Fibroblast of skin of left quadriceps (primary cell): ENCODE measurements at places on chromosomes 6 and 20.

DNA sequence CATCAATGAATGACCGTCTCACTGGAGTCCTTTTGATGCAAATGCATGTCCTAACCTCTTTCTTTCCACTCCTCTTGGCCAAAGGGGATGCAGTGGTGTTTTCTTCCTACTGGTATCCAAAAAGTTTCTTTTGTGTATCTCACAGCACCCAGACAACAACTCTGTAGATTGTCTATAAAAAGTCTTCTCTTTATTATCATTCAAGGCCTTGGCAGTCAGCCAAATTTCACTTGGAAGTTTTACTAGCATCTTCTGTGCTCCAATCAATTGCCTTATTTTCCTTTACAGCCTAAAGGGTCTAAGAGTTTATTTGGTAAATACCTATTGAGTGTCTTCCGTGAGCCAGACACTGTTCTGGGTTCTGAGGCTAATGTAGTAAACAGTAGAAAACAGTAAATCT, 150.2 kb upstream of the RNF217 start:
- DNase-seq: no peak

GRCh38 chr20:58910473-58910872, 58.0 kb downstream of the GNAS start:
- no peak for DNase-seq

DNA sequence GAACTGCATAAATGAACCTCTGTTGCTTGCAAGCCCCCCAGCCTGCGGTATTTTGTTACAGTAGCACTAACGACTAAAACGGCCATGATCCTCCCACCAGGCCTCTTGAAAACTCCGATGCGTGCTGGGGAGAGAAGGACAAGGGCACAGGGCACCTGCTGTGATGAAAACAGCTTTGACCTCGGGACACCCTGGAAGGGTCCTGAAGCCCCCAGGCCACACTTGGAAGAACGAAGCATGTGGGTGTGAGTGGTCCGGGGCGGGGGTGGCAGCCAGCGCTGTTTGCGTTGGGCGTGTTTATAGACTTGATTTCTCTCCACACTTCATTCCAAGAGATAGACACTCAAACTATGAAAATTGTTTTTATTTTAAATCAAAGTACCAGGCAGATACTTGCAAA, 13.2 kb upstream of the HELZ2 start:
- no peak for DNase-seq

GRCh38 chr6:128731249-128732165, 151.4 kb upstream of the LAMA2 start:
- peak; percentile 33 for DNase-seq

DNA sequence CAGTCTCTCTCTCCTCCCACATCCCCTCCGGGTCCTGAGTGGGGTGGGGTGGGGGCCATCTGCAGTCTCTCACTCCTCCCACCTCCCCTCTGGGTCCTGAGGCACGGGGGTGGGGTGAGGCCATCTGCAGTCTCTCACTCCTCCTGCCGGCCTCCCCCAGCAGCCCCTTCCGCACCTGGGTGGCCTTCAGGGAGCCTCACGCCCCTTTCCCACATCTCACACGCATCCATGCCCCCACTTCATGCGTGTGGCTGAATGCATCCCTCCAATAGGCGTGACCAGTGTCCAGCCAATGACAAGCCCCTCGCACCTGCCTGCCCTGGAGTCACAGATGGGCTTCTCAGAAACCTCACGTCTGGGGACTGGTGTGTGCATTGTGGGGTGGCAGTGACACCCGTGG, 993 bp upstream of the SRMS start:
- no peak for DNase-seq
